ENCODE measurements at places on chromosomes 5 and 9. TPM values are rescaled to one million over a fixed set of nuclear protein-coding genes. Genes with fewer than 3 reads are reported as not detected.

The SLC46A2 gene
- total RNA-seq: not detected

The FLT4 gene
- 17.3 TPM for total RNA-seq

The DNAH5 gene
- 0.56 TPM for total RNA-seq

The DROSHA gene
- total RNA-seq: 82.3 TPM

The HTR1A gene
- total RNA-seq: 4.7 TPM

The OLFM1 gene
- total RNA-seq: 30.4 TPM

The ZNF483 gene
- 84.5 TPM for total RNA-seq

The TMEM141 gene
- 71.4 TPM for total RNA-seq

The EIF4E1B gene
- total RNA-seq: not detected

The RNF183 gene
- not detected for total RNA-seq

The ARID3C gene
- 0.49 TPM for total RNA-seq

The NR5A1 gene
- total RNA-seq: 0.21 TPM

The ENC1 gene
- 16.3 TPM for total RNA-seq

The ANKRD31 gene
- total RNA-seq: 0.59 TPM

The IGIP gene
- 0.38 TPM for total RNA-seq

The TEX48 gene
- total RNA-seq: not detected

The TOR2A gene
- total RNA-seq: 23.5 TPM

The NDUFB6 gene
- total RNA-seq: 53.8 TPM

The SPINK6 gene
- total RNA-seq: not detected

The F12 gene
- 2.9 TPM for total RNA-seq

The FKBP15 gene
- 14.9 TPM for total RNA-seq

The DEPDC1B gene
- 75.0 TPM for total RNA-seq

The PCDHB10 gene
- total RNA-seq: 0.89 TPM

The ZFP37 gene
- 5.0 TPM for total RNA-seq

The MYOZ3 gene
- total RNA-seq: 13.8 TPM

The GPX8 gene
- total RNA-seq: 64.4 TPM

The SH2D3C gene
- total RNA-seq: 4.5 TPM

The SPATA9 gene
- not detected for total RNA-seq

The ATP10B gene
- 0.08 TPM for total RNA-seq

The ADAMTS6 gene
- total RNA-seq: 1.0 TPM

The FOXD4 gene
- total RNA-seq: 0.31 TPM

The FRRS1L gene
- total RNA-seq: 0.78 TPM

The IL33 gene
- not detected for total RNA-seq

The PKD2L2 gene
- not detected for total RNA-seq

Measured in GM23338 (cell line).